Right lobe of liver (tissue), 6 donors: ENCODE measurements at places on chromosomes 5 and 9. TPM values are rescaled to one million over a fixed set of nuclear protein-coding genes. Genes with fewer than 3 reads are reported as not detected.
A peak's percentile ranks its signal among the peaks of the same experiment; 100 is the strongest.

DNA sequence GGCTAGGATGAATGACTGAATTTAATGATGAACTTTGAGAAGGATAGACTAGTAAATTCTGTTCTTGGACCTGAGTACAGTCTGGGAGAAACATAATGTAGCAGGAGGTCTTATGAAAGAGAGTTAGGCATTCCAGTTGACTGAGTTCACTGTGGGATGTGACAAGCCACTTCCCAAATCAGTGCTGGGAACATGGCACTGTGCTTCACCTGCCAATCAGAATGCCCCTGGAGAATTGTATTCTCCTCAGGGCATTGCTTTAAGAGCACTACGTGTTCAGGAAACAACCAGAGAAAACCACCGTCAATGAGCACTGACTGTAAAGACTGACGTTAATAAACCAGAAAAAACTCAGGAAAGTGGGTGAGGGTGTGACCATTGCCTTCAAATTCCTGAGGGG, 1.2 kb downstream of the CCDC107 start:
- DNase-seq = no peak

GRCh38 chr5:102807878-102808502, 52.9 kb downstream of the PAM start:
- no peak for DNase-seq

DNA sequence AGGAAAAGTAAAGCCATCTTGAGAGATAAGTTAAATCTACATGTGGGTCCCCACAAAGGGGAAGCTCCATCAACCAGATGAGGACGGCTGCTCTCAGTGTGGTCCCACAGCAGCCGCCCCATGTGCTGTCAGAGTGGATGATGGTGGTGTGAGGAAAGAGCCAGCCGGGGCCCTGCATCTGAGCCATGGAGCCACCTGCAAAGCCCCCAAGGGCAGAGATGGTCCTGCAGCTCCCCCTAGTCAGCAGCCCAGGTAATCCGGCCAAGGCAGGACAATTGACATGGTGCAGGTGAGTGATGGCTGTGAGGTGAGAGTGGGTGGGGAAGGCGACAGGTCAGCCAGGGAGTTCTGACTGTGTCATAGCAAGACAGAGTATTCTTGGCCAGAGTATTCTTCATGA, 458.8 kb downstream of the ICE1 start:
- DNase-seq = no peak

DNA sequence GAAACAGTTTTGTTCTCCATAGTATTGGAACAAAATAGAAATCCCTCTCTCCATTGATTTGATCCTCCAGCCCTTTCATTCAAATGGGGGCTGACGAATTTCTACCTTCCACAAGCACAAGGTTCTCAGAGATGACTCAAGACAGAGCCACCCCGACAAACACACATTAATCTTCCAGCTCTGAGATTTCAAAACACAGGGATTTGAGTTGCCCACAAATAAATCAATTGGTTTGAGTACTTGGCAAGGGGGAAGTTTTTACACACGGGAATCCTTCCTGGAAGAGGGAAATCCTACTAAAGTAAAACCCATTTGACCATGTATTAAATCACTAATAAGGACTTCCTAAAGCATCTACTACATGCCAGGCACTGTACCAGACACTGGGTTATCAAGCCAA, 5.4 kb downstream of the ADRA1B start:
- no peak for DNase-seq

DNA sequence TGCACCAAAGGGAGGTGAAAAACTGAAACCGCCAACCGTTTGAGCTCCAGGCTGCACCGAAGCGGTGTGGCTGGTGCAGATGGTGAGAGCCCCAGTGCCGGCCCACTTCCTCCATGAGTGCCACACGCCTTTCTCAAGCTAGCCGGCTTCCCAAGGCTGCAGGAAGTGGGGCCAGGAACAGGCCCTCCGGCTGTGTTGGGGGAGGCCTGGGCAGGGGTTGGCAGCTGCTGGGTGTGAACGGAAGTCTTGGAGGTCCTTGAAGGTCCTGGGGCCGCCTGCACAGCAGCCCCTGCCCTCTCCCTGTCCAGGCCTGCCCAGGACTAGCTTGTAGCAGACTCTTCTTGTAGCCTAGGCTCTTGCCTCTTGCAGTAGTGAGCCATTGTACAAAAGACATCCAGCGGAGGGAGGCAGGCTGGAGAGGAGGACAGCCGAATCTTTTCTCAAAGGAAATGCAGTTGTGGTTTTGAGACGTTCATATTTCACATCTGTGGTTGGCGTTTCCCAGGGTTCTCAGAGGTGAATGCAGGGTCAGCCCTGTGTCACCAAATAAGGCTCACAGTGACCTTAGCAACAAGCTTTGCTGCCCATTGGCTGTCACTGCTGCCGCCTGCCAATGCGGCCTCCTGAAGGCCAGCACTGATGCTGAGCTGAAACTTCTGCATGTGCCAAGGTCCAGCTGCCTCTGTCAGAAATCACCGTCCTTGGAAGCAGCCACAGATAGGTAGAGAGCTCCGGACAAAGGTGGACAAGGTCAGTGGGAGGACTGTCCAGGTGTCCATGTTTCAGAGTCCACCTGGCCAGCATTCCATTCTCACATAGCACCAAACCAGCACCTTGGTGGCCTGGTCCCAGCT, 23.9 kb downstream of the IRF1 start:
- DNase-seq = peak; percentile 95

GRCh38 chr9:91765296-91765695, 184.7 kb downstream of the ROR2 start:
- DNase-seq = no peak

- no peak for DNase-seq
These were observed 387.1 kb downstream of the PDE4D start for GRCh38 chr5:59506285-59506877.

GRCh38 chr5:691817-692528, 1.2 kb downstream of the TPPP start:
- DNase-seq = no peak

GRCh38 chr5:171612749-171613148, 172.9 kb upstream of the SMIM23 start:
- DNase-seq = peak; percentile 37

DNA sequence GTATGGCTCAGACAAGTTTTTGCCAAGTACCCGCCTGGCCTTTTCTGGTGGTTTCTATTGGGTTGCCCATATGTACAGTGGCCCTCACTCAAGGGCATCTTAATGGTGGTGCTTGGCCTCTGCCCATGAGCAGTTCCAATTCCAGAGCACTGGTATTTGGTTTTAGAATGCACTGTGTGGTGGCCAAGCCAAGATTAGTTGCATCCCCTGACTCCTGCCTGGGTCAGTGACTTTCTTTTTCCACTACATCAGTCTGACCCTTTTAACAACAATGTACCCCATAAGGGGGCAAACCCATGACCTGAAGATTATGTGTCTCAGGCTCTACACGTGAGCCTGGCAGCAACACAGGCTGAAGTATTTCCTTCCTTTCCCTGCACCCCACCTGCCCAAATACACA, 34.2 kb downstream of the NPR3 start:
- no peak for DNase-seq

- no peak for DNase-seq
These were observed 30.0 kb downstream of the DNAJC21 start for GRCh38 chr5:34959323-34959722.

- DNase-seq = no peak
These were observed 52.3 kb downstream of the POC5 start for GRCh38 chr5:75664979-75665378.

GRCh38 chr9:129483415-129484351, 137.2 kb downstream of the C9orf50 start:
- DNase-seq = peak; percentile 88

DNA sequence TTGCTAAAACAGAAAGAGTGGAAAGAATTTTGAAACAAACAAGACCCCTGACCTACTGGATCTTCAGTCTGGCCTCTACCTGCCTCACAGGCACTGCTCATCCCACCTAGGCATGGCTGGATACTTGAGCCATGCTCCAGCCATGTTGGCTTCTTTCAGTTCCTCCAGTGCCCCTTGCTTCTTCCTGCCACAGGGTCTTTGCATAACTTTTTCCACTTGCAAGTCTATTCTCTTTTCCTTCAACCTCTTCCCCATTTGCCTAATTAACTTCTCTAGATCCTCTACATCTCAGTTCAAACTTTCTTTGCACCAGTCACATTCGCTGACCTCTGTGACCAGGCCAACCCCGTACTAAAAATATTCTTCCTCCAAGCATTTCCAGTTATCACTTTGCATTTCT, 50.4 kb downstream of the STARD4 start:
- DNase-seq = no peak

GRCh38 chr5:122701640-122702523, 73.0 kb upstream of the SNX2 start:
- no peak for DNase-seq

DNA sequence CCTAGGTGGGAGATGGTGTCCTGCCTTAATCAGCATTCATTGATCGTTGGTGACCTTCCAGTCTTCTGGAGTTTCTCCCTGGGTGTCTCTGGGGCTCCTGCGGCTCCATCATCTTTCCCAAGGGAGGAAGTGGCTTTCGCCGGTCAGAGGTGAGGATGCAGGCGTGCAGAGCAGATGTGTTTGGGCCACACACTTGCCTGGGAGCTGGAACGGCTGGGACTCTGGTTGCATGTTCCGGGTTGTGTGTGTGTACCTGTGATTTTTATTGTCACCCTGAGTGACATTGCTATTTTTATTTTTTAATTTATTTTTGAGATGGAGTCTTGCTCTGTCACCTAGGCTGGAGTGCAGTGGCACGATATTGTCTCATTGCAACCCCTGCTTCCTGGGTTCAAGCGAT, 9.6 kb downstream of the HMCN2 start:
- DNase-seq = no peak

DNA sequence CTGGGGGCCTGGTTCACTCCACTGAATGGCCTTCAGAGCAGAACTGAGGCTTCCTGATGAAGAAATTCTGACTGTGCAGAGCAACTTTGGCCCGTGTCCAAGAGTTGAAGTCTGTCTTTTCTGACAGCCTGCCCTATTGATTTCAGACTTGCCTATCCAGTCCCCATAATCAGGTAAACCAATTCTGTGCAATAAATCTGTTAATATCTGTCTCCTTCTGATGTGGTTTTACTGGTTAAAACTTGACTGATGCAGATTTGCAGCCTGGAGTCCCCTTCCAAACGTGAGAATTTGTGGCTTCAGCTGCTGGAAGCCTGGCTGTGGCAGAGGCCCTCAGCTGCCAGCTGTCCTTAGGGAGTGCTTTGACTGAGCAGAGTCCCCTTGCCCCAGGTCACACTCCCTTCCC, 283.9 kb upstream of the ANKRD55 start:
- DNase-seq = peak; percentile 76

- no peak for DNase-seq
These were observed 177.5 kb downstream of the AOPEP start for GRCh38 chr9:94903961-94904421.

DNA sequence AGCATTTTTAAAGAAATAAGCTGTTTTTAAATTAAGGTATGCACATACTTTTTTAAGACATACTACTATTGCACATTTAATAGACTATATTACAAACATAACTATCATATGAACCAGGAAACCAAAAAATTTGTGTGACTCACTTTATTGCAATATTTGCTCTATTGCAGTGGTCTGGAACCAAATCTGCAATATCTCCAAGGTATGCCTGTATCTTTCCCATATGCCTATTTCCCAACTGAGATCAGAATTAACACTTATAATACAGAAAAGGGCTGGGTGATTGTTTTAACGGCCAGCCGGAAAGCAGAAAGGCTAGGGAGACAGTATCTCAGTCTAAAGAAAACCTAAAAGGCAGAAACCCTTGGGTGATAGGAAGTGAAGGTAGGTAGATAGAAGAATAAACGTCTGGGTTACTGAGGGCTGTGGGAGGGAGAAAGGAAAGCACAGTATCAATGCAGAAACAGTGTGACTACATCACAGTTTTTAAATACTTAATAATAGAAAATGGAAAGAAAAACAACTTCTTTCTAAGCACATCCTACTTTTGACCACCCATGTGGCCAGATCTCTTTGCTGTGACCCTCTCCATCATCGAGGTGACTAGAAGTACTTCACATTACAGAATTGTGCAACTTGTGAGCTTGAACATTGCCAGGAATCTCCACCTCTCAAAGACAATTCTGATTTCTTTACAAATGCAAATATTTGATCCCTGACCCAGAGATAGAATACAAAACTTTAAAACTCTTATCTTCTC, 126.4 kb downstream of the LPAR1 start:
- DNase-seq = no peak

- DNase-seq = no peak
These were observed 1.3 kb upstream of the SNX2 start for GRCh38 chr5:122773619-122774018.

GRCh38 chr9:89619019-89619418, 14.2 kb downstream of the GADD45G start:
- no peak for DNase-seq

DNA sequence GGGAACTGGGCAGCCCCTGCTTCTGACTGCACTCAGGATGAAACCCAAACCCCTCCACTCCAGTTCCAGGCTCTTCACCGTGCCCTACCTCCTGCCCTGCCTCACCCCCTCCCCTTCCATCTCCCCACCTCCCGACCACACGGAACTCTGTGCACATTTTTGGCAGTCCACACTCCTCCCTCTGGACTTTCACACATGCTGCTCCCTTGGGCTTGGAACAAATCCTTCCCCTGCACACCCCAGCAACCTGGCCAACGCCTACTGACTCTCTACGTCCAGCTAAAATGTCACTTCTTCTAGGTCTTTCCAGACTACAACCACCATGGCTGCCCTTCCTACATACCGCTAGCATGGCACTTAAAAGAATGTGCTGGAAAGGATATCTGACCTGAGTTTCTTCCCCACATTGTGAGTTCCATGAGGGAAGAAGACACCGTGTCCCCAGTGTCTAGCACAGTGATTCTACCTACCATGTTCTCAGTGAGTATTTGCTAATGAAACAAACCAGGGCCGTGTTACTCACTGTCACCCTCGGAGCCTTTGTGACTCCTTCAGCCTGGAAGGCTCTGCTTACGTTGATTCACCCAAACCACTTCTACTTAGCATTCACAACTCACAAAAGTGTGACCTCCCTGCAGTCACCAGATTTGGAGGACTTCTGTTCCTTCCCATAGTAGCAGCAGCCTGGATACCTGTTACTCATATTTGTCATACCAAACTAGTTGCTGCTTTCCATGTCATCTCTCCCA, 18.7 kb downstream of the RETREG1 start:
- no peak for DNase-seq

GRCh38 chr9:20593537-20593936, 28.8 kb downstream of the MLLT3 start:
- no peak for DNase-seq

Gene HMCN2
- 1.2 TPM for total RNA-seq

Gene SYNPO
- total RNA-seq = 51.8 TPM

Gene ARID3C
- 2.5 TPM for total RNA-seq

Gene PARP8
- total RNA-seq = 9.3 TPM

Gene DBH
- 9.3 TPM for total RNA-seq

Gene PCDH1
- 29.4 TPM for total RNA-seq

Gene HMHB1
- total RNA-seq = not detected

Gene PIP5KL1
- not detected for total RNA-seq

Gene MZB1
- total RNA-seq = 0.80 TPM

Gene PCAT7
- total RNA-seq = 0.74 TPM

Gene CBY3
- not detected for total RNA-seq
